ENCODE measurements at places on chromosomes 11 and 22.
A peak's percentile ranks its signal among the peaks of the same experiment; 100 is the strongest.

- no peak for DNase-seq
These were observed 72.2 kb downstream of the CWF19L2 start for GRCh38 chr11:107385361-107385981.

GRCh38 chr22:39214006-39214382 lies 30.8 kb downstream of the PDGFB start:
- peak; percentile 19 for DNase-seq

- DNase-seq, result no peak
These were observed 2.2 kb upstream of the TAGLN start for GRCh38 chr11:117197006-117197405.

- DNase-seq, result no peak
These were observed 32.3 kb downstream of the ACO2 start for GRCh38 chr22:41501209-41501608.

- DNase-seq, result peak; percentile 76
These were observed 321.1 kb downstream of the AASDHPPT start for GRCh38 chr11:106398502-106399075.

- DNase-seq, result peak; percentile 55
These were observed 102.5 kb downstream of the KIAA1671 start for GRCh38 chr22:25054943-25055511.

- DNase-seq, result no peak
These were observed 130.0 kb upstream of the NTM start for GRCh38 chr11:131240421-131240820.

- DNase-seq, result no peak
These were observed 52.7 kb downstream of the MPPED2 start for GRCh38 chr11:30533445-30533947.

DNA sequence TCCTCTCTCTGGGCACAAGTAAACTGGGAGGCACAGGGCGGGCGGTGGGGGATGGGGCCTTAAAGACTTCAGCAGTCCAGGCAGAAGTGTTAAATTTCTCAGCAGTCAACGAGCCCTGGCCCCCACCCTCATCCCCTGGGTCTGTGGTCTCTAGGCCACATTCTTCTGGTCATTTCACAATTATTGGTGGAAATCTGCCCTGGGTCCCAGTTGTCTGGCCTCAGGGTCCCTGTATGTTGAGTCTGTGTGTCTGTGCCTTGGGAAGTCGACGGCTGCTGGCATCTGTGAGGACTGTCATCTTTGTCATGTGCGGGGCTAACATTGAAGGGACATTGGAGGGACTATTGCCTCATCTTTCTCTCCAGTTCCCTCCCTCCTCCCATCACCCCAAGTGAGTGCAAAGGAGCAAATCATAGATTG lies 1.7 kb downstream of the TSPAN18 start:
- no peak for DNase-seq

DNA sequence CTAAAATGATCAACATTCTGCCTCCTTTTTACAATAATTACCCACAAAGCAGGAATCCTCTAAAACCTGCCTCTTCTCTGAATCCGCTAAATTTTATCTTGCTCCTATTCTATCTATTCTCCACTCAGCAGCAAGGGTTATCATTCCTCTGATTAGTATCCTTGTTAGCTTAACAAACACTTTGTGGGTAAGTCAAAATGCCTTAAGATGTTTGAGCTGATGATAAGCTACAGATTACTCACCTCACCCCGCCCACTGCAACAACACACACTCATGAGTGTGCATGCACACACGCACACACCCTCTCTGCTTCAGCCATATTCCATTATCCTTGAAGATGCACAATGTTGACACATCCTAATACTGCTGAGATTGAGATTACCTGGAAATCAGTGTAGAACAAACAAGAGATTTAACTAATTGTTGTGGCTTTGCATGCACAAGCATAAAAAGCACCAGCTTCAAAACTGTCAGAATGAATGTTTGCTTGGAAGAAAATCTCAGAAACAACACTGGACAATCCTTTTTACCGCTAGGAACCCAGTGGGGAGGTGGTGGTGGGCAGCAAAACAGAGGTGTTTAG lies 130.9 kb downstream of the BBOX1 start:
- no peak for DNase-seq

- DNase-seq, result no peak
These were observed 110.8 kb downstream of the KCNQ1OT1 start for GRCh38 chr11:2588809-2589537.

GRCh38 chr11:32006799-32007388 lies 84.0 kb upstream of the RCN1 start:
- peak; percentile 36 for DNase-seq

DNA sequence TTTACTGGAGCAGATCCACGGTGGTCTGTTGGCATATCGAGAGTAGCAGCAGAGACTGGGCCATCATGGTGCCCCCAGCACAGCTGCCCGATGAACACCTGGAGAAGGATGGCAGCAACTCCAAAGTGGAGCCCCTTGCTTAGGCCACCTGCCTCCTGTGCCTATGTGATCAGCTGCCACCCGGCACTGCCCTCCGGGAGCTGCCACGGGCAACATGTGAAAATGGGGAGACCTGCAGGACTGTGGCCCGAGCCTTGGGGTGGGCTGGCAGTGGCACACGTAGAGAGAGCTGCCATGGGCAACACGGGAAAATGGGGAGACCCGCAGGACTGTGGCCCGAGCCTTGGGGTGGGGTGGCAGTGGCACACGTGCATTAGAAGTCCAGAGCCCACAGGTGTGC lies 3.1 kb downstream of the FXYD2 start:
- DNase-seq, result no peak

- no peak for DNase-seq
These were observed 16.4 kb upstream of the OR6M1 start for GRCh38 chr11:123822599-123822998.

DNA sequence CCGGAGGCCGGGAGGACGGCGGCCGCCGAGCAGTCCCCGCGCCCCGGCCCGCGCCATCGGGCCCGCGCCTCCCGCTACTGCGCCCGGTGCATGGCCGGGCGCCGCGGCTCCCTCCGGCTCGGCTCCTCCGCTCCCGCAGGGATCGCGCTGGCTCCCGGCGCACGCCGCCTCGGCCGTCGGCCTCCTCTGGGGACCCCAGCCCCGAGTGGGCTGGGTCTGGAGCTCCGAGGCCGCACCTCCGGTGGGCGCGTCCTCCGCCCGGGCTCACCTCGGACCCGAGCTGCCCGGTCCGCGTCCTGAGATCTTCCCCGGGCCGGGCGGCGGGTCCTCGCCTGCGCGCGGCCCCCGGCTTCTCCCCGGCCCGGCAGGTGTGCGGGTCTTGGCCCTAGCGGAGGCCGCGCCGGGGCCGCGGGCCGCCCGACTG lies 251 bp downstream of the SHISA8 start:
- DNase-seq, result no peak

- no peak for DNase-seq
These were observed 30.9 kb downstream of the ZFTA start for GRCh38 chr11:63737718-63738117.

GRCh38 chr22:39710380-39711150 lies 140.0 kb downstream of the CACNA1I start:
- no peak for DNase-seq

GRCh38 chr11:43578346-43579170 lies 102.0 kb upstream of the HSD17B12 start:
- DNase-seq, result no peak

DNA sequence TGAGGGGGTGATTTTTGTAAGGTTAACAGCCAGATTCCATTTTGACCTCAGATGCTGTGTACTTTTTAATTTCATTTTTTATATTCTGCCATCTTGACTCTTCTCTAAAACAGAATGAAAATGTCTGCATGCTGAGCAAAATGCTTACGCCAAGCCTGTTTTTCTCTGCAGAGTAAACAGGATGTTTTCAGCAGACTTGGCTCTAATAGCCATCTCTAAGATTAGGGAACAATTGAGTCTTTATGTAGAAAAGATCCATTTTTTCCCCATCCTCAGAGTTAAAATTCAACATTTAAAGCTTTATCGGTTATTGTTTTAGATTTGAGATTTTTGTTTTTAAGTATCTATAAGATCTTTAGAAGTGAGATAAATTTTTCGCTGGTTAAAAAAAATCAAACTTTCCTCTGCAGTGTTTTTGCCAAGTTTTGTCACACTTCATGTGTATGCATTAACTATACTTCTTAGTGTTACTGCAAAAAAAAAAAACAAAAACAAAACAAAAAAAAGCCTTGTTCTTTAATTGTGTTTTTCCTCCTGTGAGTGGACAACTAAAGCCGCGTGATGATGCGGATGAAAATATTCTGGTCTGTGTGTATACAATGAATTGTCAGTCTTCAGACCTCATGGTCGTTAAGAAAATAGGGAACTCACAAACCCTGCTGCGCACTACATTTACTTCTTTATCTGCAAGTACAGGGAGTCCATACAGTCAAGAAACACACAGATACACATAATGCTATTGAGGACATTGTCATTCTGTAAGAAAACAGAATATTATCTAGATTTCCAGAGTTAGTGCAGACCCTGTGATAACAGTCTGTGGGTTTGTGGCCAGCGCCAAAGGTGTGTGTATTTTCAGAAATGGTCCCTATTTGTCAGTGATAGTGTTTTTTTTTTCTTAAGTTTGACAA lies 17.5 kb upstream of the ADSL start:
- DNase-seq, result no peak

DNA sequence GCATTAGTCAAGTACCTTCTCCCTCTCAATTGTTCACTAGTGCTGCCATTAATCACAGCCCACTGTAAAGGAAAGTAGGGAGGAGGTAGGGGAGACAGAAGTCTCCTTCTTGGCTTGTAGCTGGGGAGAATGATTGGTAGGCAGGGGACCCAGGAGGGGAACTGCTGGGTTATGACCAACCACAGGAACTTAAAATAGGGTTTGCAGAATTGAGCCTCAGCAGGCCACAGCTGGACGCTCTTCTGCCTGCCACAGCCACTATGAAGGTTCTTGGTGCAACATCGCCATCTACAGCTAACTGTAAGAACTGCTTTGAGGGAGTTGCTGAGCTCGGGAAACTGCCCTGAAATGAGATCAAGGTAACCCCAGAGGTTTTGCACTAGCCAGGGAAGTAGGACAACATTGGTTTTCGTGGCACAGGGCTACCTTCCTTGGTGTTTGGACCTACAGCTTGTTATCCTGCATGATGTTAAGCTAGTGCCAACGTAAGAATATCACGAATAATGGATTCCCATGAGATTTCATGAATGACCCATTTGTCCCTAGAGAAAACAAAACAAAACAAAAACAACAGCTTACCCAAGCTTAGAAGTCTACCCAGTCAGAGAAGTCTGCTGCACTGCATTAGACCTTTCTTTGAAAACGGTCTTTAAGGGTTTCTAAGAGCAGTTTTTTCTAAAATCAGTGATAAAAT lies 787.1 kb upstream of the API5 start:
- peak; percentile 25 for DNase-seq

- DNase-seq, result no peak
These were observed 77.3 kb downstream of the DEUP1 start for GRCh38 chr11:93407777-93408401.

- no peak for DNase-seq
These were observed 28.8 kb downstream of the ZC3H7B start for GRCh38 chr22:41330169-41330568.

DNA sequence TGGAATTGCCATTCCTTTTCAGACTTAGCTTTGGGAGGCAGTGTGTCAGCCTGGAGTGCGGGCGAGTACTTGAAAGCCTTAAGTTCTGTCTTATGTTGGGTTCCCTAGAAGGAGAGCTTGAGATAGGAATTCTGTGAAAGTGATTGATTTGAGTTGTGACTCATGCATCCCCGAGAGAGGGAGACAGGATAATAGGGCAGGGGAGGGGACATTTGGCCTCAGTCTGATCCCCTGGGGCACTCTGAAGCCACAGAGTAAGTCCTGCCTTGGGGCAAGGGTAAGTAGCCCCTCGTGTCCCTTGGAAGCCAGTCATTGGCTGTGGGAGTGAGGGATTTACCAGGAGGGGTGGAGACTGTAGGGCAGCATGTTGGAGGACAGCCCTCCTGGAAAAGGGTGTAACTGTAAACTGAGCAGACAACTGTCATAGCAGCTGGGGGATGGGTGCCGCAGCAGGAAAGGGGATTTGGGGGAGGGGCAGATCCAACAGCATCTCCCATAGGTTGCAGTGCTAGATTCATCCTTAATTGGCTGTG lies 44.0 kb downstream of the KIAA1671 start:
- peak; percentile 98 for DNase-seq

DNA sequence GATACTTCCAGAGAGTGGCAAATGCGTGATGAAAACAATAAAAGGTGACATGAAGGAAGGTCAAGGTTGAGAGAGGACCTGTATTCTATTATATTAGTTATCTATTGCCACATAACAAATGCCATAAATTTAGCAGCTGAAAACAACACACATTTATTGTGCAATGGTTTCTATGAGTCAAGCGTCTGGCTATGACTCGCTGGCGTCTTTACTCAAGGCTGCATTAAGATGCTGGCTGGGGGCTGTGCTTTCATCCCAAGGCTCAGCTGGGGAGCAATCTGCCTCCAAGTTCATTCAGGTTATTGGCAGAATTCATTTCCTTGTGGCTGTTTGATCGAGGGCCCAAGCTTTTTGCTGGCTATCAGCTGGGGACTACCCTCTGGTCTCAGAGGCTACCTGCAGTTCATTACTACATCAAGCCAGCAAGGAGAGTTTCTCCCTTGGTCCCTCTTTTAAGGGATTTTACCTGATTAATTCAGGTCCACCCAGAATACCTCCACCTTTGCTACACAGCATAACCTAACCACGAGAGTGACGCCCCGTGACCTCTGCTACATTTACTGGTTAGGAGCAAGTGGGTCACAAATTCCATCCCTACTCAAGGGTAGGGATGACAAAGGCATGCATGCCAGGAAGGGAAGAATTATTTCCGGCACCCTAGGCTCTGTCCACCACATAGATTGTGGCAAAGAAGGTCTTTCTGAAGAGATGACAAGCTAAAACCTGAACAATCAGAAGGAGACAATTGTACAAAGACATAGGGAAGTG lies 549.1 kb downstream of the MN1 start:
- DNase-seq, result peak; percentile 30

DNA sequence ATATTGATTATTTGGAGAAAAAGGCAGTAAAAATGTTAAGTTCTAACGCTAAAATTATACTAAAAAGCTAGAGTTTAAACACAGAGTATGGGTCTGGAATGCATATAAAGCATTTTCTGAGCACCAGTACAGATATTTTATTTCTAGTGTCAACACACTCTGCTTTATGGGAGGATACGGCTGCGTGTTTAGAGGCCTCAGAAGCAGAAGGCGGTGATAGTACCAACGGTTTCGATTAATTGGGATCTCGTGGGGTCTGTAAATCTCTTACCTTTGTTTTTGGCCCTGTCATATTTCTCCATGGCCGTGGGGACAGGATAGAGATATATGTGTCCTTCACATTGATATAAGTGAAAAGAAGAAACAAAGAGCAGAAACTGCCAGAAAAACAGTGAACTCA lies 206.8 kb upstream of the NTM start:
- no peak for DNase-seq

DNA sequence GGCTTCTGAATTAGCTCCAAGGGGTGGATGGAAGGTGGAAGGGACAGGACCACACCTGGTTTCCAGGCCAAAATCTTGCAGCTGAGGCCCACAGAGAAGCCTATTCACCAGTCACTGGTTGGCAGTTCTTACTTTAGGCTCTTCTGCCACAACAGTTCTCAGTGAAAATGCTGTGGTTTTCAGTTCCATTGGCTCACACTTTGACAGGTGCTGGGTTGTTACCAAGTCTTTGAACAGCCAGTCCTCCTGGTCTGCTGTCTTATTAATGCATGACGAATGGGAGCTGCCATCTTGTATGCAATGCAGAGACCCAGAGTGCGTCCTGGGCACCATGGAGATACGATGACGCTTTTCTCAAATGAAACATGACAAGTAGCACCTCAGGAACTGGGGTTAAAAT lies 232.0 kb upstream of the ZBED5 start:
- no peak for DNase-seq
